ENCODE measurements at places on chromosomes 5 and 9. TPM values are rescaled to one million over a fixed set of nuclear protein-coding genes. Genes with fewer than 3 reads are reported as not detected.

- no peak for DNase-seq
Measured at GRCh38 chr9:131772940-131773339, 33.1 kb upstream of the RAPGEF1 start.

DNA sequence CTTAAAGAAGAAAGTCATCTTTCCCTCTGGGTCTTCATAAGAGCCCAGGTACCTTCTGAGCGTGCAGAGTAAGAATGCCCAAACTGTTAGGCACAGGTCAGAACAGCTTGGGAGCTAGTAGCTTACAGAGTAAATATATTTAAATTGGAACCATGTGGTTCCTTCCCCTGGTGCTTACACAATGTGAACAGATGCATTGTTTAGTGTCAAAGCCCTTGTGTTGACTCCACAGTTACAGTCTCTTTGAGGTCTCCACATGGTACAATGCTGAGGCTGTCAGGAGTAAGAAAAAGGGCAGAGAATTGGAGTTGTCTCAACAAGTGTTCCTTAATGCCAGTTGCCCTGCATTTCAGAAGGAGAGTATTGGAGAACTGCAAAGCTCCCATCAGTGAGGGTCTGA lies 188.5 kb downstream of the PAPPA start:
- no peak for DNase-seq

DNA sequence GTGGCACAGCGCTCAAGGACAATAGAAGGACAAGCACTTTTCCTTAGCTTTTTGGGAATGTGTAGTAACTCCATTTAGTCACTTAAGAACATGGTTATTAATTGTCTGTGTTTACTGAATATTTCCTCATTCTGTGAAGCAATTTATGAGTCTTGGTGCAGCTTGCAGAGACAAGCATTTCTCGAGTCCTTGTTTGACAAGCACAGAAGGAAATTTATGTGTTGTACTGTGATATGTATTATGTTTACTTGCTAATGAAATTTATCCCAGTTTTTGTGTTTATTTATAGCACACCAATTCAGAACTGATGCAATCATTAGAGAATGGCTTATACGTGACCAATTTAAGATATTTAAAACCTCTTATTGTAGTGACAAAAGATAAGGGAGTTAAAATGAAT lies 168.6 kb downstream of the PRELID2 start:
- DNase-seq: no peak

- DNase-seq: no peak
Measured at GRCh38 chr5:176778921-176779465, 31.4 kb upstream of the UNC5A start.

DNA sequence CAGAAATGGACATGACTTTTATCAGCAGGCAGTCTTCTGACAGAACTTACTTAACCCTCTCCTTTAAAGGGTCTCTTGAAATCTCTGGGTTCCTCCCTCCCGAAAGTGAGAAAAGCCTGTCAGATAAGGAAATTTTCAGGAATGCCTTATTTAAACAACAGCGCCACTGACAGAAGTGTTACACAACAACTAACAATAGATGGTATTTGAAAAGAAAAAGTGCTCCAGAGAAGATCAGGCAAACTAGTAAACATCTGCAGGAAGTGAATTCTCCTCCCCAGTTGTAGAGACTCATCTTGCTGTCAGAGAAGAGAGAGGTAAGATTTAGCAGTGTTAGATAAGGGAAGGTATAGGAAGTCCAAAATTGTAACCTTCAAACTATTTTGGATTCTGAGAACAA lies 107.2 kb upstream of the NFIL3 start:
- DNase-seq: no peak

- peak; percentile 5 for DNase-seq
Measured at GRCh38 chr5:26553079-26553478, 485.3 kb downstream of the CDH9 start.

TEX48 gene
- not detected for total RNA-seq
